ENCODE measurements at places on chromosomes 1 and 21.
A peak's percentile ranks its signal among the peaks of the same experiment; 100 is the strongest.

- no peak for DNase-seq
Measured at GRCh38 chr1:29546496-29546895, 310.2 kb downstream of the PTPRU start.

GRCh38 chr1:3717715-3718601, 34.3 kb upstream of the CCDC27 start:
- no peak for DNase-seq

DNA sequence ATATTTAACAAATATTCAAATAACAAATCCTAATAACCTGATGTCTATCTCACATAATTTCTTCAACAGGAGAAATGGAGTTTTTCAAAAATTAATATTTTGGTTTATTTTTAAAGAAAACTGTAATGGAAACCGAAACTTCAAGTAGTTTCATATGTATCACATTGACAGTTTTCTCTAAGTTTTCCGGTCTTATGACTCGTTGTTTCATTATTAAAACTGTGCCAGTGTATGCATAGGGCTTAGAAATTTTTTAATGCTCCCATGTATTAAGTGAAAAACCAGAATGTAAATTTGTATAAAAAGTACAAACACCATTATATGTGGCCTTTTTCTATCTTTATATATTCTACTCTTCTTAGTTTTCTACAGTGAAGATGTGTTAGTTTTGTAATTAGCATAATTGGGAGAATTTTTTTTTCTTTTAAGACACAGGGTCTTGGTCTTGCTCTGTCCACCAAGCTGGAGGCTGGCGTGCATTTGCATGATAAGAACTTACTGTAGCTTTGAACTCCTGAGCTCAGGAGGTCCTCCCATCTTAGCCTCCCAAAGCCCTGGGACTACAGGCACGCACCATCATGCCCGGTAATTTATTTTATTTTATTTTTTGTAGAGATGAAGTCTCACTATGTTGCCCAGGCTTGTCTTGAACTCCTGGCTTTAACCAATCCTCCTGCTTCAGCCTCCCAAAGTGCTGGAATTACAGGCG, 43.9 kb upstream of the SAMSN1 start:
- DNase-seq, result no peak

DNA sequence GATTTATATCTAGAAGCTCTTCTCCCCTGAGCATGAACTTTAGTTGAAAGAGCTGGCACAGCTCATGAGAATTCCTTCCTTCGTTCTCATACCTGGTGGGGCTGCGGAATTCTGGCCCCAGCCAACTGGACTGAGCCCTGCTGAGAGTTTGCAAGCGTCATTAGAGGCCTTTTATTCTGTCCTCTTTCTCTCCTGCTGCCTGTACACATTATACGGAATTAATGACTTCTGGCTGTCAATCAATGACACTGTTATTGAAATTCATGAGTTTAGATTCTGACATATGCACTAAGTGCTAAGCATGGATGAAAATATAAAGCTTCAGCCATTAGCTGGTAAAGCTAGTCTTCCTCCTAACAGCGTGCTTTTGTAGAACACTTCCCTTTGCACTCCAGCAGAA, 27.5 kb downstream of the KAZN start:
- no peak for DNase-seq

DNA sequence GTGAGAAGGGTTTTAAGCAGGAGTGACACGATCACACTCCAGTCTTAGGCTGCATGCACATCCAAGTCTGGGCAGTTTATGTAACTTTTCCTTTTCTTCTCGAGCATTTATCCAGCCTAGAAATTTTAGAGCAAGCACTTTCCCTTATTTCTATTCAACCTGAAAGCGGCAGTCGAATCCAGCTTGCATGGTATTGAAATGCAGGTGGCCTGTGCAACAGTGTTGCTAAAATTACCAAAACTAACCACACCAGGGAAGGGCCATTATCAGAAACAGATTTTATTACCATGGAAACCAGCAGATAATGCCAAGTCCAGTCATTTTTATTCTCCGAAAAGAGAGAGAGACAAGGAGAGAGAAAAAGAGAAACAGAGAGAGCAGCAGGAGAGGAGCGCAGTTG, 179.9 kb upstream of the ZC3H12A start:
- DNase-seq, result no peak

DNA sequence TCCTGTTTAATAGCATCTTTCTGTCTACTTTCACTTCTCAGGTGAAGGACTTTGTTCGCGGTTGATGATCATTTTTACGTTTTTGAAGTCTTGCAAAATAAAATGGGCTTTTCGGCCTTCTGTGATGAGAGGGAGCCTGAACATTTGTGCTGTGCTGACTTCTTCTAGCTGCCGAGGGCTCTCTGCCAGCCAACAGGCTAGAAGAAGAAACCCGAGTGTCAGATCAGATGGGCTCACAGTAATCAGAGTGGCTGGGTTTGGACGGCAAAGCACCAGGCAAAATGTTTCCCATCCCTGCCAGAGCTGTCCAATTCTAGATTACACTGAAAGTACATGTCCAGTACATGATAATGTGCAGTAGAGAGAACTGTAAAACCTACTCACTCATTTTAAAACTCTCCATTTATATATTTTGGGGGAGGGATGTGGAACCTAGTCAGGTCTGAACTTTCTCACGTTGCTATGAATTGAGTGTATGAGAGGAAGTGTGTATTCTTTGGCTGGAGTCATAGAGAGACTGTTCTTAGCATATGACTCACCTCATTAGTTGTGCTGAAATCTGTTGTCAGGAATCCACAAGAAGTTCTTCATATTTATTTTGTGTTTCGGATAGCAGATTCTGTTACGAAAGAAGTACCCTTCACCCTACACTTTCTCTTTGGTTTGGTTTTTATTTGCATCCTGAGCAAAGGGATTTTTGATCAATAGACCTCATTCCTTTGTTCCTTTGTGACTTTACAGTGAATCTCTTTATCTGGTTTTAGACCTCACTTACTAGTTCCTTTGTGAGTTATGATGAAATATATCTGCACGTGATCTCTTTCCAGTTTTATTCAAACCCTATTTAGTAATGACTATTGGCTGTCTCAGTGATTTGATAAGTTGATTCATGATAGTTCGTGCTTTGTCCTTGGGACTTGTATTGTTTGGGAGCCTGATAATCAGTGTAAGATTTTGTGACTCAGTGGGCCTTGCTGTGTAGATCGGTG, 4.8 kb downstream of the ATP1A1 start:
- peak; percentile 24 for DNase-seq

- DNase-seq, result no peak
Measured at GRCh38 chr1:214370615-214371014, 89.7 kb downstream of the SMYD2 start.

- no peak for DNase-seq
Measured at GRCh38 chr1:215845234-215845891, 278.3 kb downstream of the KCTD3 start.

GRCh38 chr1:168347630-168348029, 67.0 kb downstream of the TBX19 start:
- no peak for DNase-seq

DNA sequence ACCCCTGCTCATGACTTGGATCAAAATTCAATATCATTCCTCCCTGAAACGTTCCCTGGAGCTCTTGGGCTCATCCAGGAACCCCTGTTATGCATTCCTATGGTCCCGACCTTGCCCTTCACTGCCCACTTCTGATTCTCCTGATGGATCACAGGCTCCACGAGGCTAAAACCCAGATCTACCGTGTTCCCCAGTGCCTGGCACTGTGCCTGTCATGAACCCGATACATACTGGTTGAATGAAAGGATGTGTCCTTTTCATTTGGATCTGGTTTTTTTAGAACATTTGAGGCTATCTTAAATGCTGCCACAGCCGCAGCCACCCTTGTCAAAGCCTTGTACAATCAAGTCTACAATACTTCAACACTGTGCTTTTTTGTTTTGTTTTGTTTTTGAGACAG, 22.2 kb upstream of the OPRD1 start:
- DNase-seq, result no peak

DNA sequence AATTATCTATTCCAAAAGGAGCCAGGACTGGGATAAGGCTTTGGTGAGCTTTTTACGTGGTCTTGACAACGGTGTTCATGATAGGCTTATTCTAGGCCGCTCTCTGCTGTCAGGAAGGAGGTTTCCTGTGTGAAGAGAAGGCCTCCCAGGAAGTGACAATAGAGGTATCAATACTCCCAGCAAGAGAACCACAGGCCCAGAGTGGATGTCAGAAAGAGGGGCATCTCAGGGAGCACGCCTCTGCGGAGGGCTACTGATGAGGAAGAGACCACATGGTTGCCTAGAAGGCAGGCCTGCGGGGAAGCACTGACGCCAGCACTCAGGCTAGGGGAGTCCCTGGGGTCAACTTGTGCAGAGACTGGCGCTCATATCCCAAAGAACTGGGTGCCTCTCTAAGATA, 60.4 kb downstream of the ITPKB start:
- no peak for DNase-seq

DNA sequence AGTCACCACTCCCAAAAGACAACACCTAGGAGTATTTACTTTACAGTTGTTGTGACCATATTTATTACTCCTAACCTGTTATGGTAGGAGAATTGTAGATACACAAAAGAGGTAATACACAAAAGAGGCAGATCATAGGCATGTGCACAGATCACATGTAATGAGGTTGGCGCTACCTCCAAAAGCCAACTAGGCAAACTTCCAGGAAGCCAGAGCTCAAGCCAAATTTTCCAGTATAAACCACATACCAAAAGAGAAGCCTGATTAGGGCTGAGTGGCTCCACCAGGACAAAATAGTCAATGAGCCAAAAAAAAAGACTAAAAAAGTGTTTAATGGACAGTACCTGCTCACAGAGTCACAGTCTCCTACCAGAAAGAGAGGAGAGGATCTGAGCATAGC, 195.0 kb upstream of the PBX1 start:
- DNase-seq, result no peak

- DNase-seq, result no peak
Measured at GRCh38 chr1:43441166-43441893, 12.4 kb downstream of the HYI start.

GRCh38 chr1:185170291-185170848, 13.4 kb downstream of the SWT1 start:
- peak; percentile 31 for DNase-seq
